GF-D8 (cell line): ENCODE measurements at places on chromosomes 2 and 18.

- DNase-seq, result no peak
Observed at GRCh38 chr2:197827618-197828017, 23.2 kb downstream of the PLCL1 start.

GRCh38 chr18:62790871-62791772 is 75.8 kb downstream of the PHLPP1 start:
- DNase-seq, result no peak

DNA sequence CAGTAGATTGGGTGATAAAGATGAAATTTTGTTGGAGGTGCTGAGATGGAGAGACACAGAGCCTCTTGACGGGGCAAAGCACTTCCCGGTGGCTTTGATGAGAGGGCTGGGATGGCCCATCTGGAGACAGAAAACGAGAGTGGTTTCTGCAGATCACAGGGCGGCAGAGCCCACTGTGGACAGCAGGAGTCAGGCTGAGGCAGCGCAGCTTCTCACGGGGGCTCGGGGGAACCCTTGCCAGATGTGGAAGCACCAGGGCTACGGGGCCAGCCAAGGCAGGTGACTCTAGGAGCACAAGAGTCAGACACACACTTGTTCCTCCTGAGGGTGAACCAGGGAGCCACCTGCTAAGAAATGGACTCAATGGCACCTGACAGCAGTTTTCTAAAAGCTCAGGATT is 78.5 kb downstream of the TPO start:
- DNase-seq, result no peak

- no peak for DNase-seq
Observed at GRCh38 chr2:201350879-201351278, 6.3 kb downstream of the FLACC1 start.

- DNase-seq, result no peak
Observed at GRCh38 chr2:101775636-101776035, 78.1 kb downstream of the MAP4K4 start.

DNA sequence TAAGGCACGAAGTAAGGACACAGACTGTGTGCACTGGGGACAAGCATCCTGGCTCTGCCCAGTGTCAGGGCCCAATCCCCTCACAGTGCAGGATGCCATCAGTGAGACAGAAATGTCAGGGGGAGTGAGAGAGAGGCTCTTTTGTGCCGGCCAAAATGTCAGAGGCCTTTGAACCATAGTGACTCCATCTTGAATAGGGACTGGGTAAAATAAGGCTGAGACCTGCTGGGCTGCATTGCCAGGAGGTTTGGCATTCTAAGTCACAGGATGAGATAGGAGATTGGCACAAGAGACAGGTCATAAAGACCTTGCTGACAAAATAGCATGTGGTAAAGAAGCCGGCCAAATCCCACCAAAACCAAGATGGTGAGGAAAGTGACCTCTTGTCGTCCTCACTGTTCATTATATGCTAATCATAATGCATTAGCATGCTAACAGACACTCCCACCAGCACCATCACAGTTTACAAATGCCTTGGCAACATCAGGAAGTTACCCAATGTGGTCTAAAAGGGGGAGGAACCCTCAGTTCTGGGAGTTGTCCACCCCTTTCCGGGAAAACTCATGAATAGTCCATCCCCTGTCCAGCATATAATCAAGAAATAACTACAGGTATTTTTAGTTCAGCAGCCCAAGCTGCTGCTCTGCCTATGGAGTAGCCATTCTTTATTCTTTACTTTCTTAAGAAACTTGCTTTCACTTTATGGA is 337.4 kb downstream of the LPIN1 start:
- no peak for DNase-seq

- no peak for DNase-seq
Observed at GRCh38 chr18:25895518-25895917, 194.9 kb downstream of the SS18 start.

DNA sequence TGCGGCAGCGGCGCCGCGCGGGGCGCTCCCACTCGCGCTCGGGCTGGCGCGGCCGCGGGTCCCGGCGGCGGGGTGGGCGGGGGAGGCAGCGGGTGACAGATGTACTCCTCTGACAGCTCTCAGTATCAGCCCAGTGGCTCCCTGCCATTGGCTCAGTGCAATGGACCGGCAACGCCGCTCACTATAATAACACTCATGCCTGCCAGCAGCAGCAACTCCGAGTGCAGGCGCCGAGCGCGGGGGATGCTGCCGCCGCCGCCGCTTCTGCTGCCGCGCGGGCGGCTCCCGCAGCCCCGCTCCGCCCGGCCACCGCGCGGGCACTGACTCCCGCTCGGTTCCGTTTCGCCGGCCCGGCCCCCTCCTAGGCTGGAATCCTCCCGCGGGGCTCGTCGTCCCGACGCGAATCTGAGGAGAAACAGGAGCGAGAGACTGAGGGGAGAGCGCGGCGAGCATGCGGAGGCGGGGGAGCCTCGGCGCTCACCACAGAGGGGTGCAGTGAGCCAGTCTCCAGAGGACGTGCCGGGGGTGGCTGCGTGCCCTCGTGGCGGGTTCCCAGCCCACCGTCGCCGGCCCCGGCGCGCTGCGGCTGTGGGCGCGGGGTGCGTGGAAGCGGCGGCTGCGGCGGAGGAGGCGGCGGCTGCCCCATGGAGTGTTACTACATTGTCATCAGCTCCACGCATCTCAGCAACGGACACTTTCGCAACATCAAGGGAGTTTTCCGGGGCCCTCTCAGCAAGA is at the start of gene ZNF804A:
Gene ZNF804A (plus strand): TSS at position 214 of the 738 bp plus-strand sequence. CDS start 431 bp downstream, at position 645.
- peak; percentile 69 for DNase-seq

GRCh38 chr18:35088921-35089320 is 47.7 kb downstream of the MAPRE2 start:
- DNase-seq, result no peak

DNA sequence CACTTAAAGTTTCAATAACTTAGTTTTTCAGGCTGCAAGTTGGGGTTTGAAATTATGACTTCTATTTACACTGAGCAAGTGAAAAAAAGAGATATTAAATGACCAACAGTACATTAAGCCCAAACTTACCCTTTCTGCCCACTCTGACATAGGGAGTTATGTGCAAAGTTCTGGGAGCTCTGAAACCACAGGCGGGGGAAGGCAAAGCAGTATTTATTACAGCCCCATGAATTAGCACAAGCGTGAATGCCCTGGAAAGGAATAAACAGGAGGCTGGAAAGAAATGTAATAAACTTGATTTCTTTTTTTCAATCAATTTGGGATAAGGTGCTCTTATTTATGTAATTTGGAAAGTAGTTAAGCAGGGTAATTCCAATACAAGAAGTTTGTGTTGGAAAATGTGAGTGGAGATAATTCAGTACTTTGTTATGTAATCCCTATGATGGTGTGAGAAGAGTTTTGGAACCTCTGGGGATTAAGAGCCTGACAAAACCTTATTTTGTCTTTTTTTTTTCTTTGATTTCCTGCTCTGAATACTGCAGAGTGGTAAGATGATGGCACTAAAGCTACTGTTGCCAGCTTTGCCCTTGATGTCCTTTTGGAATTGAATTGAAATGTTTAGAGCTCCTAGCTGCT is 351.5 kb downstream of the ARHGAP15 start:
- no peak for DNase-seq

DNA sequence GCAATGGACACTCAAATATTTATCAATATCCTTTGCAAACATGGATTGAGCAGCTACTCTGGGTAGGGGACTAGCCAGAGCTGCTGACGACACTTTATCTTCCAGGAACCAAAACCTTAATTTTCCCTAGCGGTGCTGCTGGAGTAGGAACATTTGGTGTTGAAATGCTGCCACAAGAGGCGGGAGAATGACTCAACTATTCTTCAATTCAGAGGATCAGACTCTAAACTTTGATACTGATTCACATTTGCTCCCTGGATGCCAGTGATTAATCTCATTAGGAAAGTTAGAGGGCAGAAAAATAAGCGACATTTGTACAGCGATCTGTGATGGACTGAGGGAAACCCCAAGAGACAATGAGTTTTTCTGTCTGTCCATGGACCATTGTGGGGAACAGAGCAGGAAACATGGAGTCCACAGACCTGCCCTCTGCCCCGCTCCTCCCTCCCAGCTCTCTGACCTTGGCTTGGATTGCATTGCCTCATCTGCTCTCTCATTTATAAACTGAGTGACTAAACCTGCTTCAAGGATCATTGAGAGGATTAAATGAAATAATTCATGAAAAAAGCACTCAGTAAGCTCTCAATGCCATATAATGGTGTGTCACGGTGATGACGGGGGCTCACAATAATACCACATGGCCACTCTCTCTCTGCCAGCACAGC is 12.6 kb upstream of the EPB41L3 start:
- no peak for DNase-seq

DNA sequence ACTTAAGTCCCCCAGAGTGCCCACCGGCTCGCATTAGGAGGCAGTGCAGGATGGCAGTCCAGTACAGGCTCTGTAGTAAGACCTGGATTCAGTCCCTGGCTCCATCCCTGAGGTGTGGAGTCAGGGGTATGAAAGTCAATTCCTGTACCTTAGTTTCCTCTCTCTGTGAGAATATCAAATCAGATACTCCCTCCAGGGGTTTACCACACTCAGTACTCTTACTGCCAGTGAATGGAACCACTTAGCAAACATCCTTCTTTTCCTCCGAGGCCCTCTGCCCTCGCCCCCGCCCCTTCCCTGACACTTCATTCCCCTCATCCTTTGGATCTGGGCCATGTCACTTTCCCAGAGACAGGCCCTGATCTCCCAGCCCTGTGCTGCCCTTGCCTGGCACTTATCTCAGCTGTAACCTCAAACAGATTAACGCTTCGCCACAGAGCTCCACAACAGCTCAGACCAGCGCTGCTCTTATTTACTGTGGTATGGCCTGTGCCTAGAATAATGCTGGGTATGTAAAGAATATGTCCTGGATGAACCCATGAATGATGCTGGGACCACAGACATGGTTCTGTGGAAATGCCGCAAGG is 159.0 kb upstream of the TMEM200C start:
- DNase-seq, result no peak

GRCh38 chr2:3641181-3641580 is 16.8 kb upstream of the ALLC start:
- no peak for DNase-seq

- DNase-seq, result no peak
Observed at GRCh38 chr2:13539296-13539695, 822.6 kb downstream of the TRIB2 start.

- DNase-seq, result no peak
Observed at GRCh38 chr2:8265476-8266226, 416.2 kb upstream of the ID2 start.

GRCh38 chr2:236171680-236172254 is 3.6 kb upstream of the GBX2 start:
- no peak for DNase-seq

GRCh38 chr2:226578373-226578772 is 221.2 kb downstream of the IRS1 start:
- no peak for DNase-seq

DNA sequence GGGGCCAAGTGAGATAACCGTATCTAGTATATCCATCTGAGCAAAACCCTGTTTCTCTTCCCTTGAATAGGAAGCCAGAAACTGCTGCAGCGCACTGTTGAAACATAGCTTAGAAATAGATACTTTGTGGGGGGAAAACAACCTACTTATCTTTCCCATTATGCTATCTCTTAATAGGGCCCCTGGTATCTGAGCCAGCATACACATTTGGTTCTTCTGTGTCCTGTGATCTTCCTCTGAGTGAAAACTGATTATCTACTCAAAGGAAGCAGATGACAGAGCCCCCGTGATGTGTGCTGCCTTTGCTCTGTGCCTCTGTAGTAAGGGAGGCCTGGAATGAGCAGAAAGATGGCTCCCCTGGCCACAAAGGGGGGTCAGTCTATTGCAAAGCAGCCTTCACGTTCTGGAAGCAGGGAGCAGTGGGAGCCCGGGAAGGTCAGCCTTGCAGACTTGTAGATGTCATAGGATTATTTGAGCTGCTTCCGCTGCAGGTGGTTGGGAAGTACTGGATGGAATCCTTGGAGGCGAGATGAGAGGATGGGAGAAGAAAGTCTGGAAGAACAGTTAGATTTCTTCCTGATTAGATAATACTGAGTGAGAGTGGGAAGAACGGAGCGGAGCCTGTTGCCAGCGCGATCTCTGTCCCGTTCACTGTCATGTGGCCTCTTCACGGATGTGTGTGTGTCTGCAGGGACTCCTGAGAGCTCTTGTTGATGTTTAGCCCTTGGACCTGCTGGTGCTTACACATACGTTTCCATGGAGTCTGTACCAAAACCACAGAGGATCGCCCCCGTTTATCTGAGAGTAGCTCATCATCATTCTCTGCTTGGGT is 150.1 kb downstream of the AGAP1 start:
- DNase-seq, result no peak

DNA sequence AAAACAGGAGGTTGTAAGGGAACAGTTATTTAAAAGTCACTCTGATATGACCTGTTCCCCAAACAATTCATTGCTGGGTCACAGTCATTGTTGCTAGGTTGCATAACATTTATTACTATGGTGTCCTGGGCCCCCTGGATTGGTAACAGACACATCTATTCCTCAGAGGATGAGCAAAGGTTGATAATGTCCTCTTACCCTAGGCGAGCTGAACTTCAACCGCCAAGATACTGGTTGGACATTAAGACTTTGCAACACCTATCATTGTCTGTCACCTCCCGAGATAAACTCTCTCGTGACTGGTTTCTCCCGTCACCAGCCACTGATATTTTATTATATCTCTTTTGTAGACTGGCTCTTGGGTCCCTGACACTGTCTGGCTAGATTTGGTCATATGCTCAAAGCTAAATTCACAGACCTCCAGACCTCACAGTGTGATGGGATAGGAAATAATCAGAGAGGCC is 361.3 kb downstream of the ZNF521 start:
- no peak for DNase-seq

DNA sequence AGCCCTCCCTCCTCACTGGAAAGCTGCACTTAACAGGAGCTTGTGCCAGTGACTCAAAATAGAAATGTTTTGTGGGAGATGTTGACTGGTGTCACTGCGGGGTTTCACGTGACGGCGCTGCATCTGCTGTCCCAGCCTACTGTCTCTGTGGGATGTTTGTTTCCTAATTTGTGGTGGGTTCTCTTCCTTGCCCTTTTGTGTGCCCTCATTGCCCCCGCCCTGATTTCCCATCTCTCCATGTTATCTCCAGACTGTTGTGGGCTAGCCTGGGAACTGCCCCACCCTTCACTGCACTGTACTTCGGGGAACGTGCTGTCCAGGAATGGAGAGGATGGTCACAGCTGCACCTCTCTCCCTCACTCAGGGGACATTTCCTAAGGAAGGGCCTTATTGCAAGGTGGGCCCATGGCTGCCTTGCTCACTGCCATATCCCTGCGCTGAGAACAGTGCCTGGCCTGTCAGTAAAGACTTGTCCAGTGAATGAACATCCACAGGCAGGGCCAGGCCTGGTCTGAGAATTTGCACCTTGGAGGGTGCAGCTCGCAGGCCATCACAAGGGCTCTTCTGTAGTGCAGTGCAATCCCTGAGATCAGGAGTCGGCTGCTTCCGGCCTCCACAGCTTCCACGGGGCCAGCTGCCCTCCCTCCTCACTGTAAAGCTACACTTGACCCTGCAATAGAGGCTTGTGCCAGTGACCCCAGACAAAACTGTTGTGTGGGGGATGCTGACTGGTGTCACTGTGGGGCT is 18.1 kb downstream of the ZAP70 start:
- DNase-seq, result no peak

GRCh38 chr2:3637311-3637675 is 20.7 kb upstream of the ALLC start:
- no peak for DNase-seq

- DNase-seq, result no peak
Observed at GRCh38 chr2:217610401-217610814, 392.4 kb downstream of the TNS1 start.

GRCh38 chr2:10372203-10372861 is 69.6 kb downstream of the HPCAL1 start:
- DNase-seq, result no peak
